DMS153 (cell line): ENCODE measurements at places on chromosomes 12 and 14.
A peak's percentile ranks its signal among the peaks of the same experiment; 100 is the strongest.

GRCh38 chr12:121713793-121714192 is 1.2 kb downstream of the TMEM120B start:
- DNase-seq, result no peak

DNA sequence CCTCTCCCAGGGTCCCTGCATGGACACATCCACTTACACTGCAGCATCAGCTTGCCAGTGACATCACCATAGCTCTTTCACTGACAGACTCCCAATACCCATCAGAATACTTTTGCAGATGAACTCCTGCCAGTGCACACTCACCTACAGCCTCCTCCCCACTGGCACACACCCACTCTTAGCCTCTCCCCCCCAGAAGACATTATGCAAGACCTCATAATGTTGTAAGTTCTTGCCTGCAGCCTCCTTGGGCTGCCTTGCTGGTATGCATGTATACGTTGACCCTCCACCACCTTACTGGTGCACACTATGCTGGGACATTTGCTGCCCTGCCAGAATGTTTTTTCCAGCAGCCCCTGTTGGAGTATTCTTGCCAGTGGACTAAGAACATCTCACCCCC is 324.2 kb downstream of the AEBP2 start:
- DNase-seq, result no peak

DNA sequence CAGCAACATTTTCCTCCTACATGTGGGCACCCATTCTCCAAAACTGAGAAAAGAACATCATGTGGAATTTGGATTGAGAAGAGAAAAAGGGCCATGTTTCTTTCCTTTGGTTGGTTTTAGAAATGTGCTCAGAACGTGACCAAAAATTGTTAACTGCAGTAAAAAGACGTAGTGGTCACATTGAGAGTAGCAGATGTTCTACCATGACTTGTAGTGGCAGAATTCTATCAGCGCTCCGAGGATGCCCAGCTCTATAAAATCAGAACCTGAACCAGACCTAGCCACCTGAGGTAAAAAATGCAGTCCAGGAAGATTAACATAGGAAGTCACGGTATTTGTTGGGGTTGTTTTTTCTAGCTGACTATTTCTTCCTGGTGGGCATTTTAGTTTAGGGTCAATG is 101.8 kb upstream of the TMEM233 start:
- no peak for DNase-seq

GRCh38 chr14:31977001-31977556 is 100.0 kb upstream of the ARHGAP5 start:
- DNase-seq, result no peak

GRCh38 chr12:13124656-13125505 is 21.4 kb upstream of the GSG1 start:
- no peak for DNase-seq

DNA sequence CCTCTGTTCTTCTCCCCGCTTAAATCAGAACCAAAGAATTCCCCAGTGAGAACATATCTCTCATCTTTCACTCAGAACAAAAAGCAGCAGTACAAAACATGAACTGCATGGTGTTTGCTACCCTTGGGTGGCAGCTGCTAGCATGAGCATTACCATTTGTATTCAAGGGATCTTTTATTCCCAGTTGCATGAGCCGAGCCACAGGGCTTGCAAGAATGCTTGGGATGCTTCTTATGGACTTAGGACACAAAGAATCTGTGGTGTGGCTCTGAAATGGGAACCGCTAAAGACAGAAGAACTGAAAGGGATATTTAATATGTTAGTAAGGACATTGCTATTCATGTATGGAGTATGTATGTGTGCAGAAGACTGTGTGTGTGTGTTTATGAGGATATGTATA is 190.6 kb downstream of the TMX1 start:
- no peak for DNase-seq

DNA sequence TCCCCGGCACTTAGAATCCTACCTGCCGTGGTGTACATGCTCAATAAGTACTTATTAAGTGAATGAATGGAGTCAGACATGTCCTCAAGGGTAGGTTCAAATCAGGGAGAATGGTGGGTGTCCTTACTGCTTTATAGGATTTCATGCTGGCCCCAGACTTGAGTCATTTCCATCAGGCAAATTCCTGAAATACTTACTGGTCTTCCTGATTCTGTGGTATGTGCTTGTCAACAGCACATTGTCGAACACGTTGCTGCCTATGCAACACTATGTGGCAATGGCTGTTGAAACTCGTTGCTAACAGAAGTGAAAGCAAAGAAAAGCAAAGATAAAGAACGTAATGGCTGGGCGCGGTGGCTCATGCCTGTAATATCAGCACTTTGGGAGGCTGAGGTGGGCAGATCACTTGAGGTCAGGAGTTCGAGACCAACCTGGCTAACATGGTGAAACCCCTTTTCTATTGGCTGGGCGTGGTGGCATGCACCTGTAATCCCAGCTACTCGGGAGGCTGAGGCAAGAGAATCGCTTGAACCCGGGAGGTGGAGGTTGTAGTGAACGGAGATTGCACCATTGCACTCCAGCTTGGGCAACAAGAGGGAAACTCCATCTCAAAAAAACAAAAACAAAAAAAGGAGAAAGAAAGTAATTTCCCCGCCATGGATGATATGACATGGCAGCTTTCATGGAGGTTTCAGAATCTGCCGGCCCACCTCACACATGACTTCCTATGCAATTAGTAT is 214.9 kb downstream of the ZFP36L1 start:
- no peak for DNase-seq

GRCh38 chr12:69906411-69907216 is 81.6 kb downstream of the MYRFL start:
- DNase-seq, result no peak

DNA sequence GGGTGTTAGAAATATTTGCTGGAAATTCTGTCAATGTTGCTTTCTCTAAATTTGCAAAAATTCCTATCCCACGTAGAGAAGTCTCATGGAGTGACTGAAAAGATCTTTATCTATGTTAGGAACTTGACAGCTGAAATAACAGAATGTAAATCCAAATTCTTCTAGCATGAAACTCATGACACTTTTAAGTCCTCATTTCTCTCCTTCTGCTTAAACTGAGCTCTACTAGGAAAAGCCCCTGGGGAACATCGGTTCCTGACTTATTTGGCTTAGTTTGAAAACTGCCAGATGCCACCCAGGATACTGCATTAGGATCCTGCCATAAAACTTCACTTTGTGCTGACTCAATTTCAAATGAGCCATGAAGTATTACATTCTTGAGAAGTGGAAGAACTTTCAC is 426.0 kb downstream of the GALC start:
- DNase-seq, result no peak

GRCh38 chr12:19227880-19228210 is 98.3 kb downstream of the PLEKHA5 start:
- no peak for DNase-seq

- DNase-seq, result no peak
Observed at GRCh38 chr12:103665971-103666370, 78.9 kb downstream of the STAB2 start.

GRCh38 chr14:75297411-75298040 is 18.9 kb downstream of the FOS start:
- DNase-seq, result no peak

GRCh38 chr12:12600659-12601058 is 11.0 kb upstream of the CREBL2 start:
- DNase-seq, result no peak

DNA sequence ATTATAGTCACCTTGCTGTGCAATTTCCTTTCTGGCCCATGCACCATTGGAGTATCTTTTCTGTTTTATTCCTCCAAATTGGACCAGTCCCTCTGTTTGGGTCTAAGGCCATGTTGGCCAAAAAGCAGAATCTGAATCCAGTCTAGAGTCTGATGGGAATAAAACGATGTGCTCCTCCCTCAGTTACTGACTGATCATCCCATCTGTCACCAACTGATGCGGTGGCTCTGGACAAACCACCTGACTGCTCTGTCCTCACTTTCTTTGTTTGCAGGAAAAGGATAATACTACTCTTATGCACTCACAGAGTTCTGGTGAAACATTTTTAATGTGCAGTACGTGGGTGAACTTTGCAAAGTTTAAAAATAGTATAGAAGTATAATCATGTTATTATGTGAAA is 120.2 kb upstream of the HIF1A start:
- DNase-seq, result no peak

- DNase-seq, result no peak
Observed at GRCh38 chr12:4526923-4527546, 11.7 kb upstream of the RAD51AP1 start.

GRCh38 chr12:26614011-26614616 is 218.9 kb downstream of the ITPR2 start:
- DNase-seq, result no peak

DNA sequence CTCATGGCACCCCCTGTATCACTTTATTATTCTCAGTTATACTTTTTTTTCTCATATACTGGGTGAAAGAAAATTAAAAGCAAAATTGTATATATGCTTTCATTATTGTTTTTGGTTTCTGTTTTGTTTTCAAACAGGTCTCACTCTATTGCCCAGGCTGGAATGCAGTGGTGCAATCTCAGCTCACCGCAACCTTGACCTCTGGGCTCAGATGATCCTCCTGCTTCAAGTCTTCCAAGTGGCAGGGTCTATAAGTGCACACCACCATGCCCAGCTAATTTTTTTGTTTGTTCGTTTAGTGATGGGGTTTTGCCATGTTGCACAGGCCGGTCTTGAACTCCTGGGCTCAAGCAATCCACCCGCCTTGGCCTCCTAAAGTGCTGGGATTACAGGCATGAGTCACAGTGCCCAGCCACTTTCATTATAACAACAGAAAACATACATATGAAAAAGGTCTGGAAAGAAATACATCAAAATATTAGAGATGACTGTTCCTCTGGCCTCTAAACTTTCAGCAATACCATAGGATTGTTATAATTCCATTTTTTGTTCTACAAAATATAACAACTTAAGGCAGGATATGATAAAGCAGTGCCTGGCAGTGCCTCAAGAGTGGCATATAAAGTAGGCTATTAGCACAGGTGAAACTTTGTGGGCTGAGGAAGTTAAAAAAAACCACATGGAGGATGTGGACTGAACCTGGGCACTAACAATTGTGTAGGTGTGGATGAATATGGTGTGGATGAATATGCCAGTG is 5.8 kb upstream of the NTN4 start:
- DNase-seq, result no peak

DNA sequence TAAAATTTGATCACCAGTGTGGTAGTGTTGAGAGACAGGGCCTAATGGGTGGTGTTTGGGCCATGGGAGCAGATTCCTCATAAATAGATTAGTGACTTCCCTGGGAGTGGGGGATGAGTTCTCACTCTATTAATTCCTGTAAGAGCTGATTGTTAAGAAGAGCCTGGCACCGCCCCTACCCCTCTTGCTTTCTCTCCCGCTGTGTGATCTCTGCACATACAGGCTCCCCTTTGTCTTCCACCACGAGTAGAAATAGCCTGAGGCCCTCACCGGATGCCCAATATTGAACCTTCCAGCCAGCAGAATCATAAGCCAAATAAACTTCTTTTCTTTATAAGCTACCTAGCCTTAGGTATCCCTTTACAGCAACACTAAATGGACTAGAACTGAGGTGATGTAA is 31.9 kb upstream of the CAND1 start:
- peak; percentile 35 for DNase-seq

DNA sequence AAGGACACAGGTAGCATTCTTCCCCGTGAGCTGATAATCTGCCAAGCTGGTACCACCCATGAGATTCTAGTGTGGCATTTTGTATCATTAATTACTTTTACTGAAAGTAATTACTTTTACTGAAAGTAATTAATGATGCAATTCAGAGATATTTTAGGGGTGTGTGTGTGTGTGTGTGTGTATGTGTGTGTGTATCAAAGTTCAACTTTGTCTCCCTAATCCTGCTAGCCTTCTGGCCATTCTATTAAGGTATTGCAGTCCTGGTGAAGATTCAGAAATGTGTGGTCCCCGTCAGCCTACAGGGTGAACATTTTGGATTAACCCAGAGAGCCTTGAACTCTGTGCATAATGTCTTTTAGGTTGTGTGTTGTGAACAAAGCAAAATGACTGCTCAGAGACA is 310.8 kb downstream of the ZFP36L1 start:
- DNase-seq, result no peak
